ENCODE measurements at places on chromosomes 16 and 17.

- no peak for DNase-seq
Observed at GRCh38 chr16:15811481-15812400, 45.1 kb downstream of the MYH11 start.

DNA sequence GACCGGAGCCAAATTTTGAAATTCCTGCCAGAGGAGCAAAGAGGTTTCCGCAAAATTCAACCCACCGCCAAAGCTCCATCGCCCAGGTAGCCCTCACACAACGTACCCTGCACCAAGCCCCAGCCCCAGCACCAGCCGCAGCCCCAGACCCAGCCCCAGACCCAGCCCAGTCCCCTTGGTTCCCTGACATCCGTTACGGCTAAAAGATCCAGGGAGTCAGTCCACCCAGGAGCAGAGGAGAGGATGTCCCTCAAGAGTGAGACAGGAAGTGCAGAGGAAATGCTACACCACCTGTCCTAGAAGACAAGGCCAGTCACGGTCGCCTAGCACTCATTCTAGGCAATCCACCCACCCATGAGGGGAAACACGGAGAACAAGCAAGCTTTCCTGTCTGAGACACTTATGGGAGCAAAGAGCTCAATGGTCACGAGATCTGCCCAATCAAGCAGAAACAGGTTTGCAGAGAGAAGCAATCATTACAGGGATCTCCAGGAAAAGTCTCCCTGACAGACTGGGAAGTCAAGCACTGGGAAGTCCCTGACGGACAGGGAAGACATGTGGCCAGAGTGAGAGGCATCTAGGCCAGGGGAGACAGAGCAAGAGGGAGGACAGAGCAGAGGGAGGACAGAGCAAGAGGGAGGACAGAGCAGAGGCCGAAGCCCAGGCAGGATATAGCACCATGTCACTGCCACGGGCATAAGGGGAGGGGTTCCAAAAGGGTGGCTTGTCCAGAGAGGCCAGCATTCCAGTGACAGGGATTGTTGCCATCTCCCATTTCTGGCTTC is 15.0 kb upstream of the KCNJ18 start:
- no peak for DNase-seq

DNA sequence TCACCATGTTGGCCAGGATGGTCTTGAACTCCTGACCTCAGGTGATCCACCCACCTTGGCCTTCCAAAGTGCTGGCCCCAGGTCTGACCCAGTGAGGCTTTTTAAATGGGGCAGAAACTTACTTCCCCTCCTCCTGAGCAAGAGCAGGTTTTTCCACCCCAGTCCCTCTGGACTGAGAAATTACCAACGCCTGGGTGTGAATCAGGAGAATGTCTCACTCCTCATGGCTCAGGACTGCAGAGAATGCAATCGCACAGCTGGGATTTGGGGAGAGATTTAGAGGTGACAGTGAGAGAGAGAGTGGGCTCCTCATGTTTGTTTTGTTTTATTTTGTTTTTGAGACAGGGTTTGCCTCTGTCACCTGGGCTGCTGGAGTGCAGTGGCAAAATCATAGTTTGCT is 203.6 kb downstream of the RAB11FIP4 start:
- no peak for DNase-seq

DNA sequence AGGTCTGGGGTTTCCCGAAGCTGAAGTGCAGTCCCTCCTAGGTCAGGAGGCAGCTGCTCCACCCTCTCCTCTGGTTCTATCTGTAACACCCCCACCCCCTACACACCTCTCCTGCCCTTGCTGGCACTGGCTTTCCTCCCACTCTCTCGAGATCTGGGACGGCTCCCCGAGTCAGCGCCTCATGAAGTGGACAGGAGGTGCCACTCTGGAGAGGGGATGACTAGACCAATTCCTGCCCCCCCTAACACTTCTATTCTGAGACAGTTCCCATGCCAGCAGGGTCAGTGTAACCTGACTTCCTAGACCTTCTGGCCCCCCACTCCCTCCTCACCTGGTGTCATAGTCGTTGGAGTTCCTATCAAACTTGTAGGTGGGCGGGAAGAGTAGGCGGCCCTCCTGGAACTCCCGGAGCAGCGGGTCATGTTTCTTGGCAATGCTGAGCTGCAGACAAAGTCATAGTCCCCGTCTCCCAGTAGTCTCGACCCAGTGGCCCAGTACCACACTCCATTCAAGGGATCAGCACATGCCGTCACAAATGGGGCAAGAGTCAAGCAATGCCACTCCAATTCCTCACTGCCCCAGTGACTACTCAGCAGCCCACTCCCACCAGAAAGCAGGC is 9.7 kb downstream of the INPP5K start:
- no peak for DNase-seq

DNA sequence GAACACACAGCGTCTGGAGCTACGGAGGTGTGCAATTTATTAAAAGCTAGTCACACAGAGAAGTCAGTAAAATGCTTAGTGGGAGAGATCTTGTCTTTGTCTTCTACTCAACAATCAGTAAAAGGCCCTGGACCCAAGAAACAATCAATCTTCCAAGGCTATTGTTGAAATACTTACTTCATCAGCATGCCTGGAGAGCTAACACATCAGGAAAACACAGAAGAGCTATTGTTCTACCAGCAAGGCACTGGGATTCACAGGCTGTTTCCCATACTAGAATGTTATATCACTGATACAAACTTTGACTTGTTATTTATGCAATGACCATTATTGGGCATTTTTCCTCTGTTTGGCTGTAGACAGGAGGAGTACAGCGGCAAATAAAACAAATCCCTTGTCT is 247.8 kb upstream of the ERCC4 start:
- DNase-seq, result no peak

- no peak for DNase-seq
Observed at GRCh38 chr16:85888405-85889331, 10.3 kb upstream of the IRF8 start.

All from nephron progenitor cell (in vitro differentiated cells).